ENCODE measurements at places on chromosomes 1 and 21.

GRCh38 chr1:172278478-172278877 lies 142.0 kb upstream of the C1orf105 start:
- DNase-seq: no peak

DNA sequence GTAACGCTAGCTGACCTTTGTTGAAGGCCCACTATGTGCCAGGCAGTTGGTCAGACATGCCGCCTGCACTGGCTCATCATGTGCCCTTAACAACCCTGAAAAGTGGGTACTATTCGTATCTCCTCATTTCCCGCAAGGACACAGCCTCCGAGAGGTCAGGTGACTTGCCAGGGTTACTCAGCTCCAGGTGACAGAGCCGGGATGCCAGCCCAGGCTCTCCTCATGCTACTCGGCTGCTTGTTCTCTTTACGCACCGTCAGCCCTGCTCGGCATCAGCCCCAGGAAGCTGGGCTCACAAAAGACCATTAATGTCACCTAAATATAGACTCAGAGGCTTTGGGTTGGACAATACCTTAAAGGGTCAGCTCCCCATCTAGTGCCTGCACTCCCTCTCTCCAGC lies 29.0 kb downstream of the GRHL3 start:
- DNase-seq: no peak

- DNase-seq: peak; percentile 74
These were observed 228.9 kb downstream of the TNR start for GRCh38 chr1:175514387-175514953.

DNA sequence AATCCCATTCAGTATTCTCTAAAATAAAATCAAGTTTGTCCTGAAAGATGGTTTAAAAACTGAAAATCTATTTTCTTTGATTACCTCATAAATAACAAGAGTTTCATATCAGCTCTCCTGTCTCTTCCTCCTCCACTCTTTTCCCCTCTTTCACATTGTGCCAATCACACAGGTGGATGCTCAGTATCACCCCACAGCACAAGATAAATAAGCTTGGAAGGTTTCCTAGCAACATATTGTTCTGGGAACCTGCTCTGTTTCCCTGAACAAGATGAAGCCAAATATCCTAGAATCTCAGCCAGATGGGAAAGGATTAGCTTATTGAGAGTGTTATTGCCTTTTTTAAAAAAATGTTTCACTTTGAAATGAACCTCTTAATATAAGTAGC lies 45.7 kb upstream of the CACYBP start:
- no peak for DNase-seq

- no peak for DNase-seq
These were observed 516.9 kb downstream of the AMY1C start for GRCh38 chr1:104266612-104267011.

GRCh38 chr1:7401814-7402547 lies 369.1 kb upstream of the VAMP3 start:
- no peak for DNase-seq

- DNase-seq: no peak
These were observed 70.1 kb downstream of the HSPA13 start for GRCh38 chr21:14312871-14313270.

DNA sequence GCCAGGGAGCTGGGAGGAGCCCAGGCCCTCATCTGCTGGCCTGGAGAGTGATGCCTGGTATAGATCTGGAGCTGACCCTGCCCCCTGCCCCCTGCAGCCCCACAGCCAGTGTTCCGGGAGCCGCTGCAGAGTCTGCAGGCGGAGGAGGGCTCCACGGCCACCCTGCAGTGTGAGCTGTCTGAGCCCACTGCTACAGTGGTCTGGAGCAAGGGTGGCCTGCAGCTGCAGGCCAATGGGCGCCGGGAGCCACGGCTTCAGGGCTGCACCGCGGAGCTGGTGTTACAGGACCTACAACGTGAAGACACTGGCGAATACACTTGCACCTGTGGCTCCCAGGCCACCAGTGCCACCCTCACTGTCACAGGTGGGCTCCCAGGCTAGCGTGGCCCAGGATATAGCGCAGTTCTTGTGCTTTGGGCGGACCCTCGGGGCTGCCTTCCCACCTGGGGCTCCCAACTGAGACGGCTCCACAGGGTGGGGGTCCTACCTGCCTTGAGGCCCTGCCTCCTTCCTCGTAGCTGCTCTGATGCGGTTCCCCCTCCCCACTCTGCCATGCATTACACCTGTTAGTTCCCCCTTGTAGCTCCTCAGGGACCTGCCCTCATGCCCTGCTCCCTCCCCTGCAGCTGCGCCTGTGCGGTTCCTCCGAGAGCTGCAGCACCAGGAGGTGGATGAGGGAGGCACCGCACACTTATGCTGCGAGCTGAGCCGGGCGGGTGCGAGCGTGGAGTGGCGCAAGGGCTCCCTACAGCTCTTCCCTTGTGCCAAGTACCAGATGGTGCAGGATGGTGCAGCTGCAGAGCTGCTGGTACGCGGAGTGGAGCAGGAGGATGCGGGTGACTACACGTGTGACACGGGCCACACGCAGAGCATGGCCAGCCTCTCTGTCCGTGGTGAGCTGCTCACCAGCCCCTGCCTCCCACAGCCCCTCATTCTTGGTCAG lies 98.7 kb downstream of the OBSCN start:
- DNase-seq: no peak

DNA sequence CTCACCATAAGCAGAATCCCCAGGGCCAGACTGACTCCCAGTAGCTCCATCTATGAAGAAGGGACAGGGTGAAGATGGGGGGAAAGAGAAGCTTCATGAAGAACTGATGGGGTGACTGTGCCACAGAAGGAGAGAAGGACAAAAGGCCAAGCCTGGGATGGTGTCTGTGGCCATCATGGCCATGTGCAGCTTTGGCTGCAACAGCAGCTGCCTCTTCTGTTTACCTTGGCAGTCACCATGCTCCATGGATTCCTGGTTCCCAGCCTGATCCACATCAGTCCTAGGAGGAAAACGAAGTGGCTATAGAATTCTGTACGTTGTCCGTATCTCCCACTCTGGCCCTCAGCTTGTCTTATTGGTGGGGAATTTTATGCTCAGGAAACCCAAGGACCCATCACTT lies 12.0 kb downstream of the SEMA6C start:
- no peak for DNase-seq

DNA sequence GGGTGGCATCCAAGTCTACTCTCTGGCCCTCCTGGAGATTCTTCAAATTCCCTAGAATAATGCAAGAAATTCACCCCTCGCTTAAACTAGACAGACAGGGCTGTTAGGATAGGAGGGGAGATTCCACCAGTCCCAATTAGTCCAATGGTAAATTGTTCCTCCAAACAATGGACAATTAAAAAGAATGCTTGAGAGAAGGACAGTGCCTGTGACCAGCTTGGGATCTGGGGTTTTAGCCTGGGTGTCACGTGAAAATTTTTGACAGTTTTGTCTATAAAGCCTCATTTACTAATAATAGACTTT lies 177.7 kb upstream of the RAB4A start:
- DNase-seq: no peak

GRCh38 chr1:35597870-35598269 lies 24.8 kb downstream of the TFAP2E start:
- DNase-seq: no peak

All from activated CD8-positive, alpha-beta T cell treated with anti-CD3 and anti-CD28 coated beads for 36 hours (primary cell).